Kidney capillary endothelial cell (primary cell): ENCODE measurements at places on chromosomes 11 and 22.
A peak's percentile ranks its signal among the peaks of the same experiment; 100 is the strongest.

- no peak for DNase-seq
Measured at GRCh38 chr11:62433141-62433903, 14.5 kb downstream of the SCGB1A1 start.

GRCh38 chr11:60314635-60315321 lies 12.3 kb upstream of the MS4A6E start:
- DNase-seq: no peak

GRCh38 chr11:69430566-69430965 lies 50.9 kb upstream of the LINC01488 start:
- no peak for DNase-seq

- no peak for DNase-seq
Measured at GRCh38 chr22:34303656-34304055, 383.4 kb upstream of the LARGE1 start.

- DNase-seq: peak; percentile 46
Measured at GRCh38 chr22:26542831-26543230, 30.6 kb upstream of the TFIP11 start.

GRCh38 chr22:17501679-17502285 lies 61.5 kb upstream of the SLC25A18 start:
- peak; percentile 60 for DNase-seq

DNA sequence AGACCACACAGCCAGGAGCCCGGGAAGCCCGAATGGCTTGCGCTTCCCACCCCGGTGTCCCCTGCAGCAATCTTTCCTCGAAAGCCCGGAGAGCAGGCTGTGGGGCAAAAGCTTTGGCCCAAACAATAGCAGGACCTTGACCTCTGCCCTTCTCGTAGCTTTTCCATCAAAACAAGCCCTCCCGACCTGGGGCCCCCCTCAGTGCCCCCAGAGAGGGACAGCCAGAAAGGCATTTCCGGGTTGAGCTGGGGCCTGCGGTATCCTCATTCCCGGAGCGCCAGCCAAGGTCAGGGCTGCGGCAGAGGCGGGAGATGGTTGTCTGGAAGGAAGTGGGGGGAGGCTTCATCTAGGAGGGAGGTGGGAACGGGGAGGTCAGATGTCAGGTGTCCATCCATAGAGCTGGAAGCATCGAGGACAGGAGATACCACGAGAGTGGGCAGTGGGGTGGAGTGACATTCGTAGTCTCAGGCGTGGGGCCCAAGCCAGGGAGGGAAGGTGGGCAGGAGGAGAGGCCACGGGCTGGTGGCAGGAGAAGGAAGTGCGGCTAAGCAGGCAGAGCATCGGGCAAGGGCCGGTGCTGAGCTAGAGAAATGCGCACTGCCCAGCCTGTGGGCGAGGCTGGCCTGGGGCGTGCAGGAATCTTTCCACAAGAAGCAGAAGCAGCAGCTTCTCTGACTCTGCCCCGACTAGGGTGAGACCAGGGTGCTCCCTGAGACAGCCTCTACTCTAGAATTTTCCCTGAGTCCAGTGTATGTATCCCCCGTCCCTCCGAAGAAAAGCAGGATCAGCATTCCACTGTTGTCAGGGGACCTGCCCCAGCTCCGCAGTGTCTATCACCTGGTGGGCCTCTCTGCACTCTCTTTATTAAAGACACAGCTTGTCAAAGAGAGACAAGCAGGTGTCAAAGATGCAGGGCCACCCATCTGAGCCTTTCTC lies 14.3 kb downstream of the PDGFB start:
- DNase-seq: no peak

GRCh38 chr11:60971520-60971919 lies at the start of gene CD6:
Gene CD6, plus strand, starts transcription at chr11:60971680. Its CDS starts 186 bp downstream, at chr11:60971866.
- no peak for DNase-seq

GRCh38 chr11:34826384-34826726 lies 89.8 kb downstream of the APIP start:
- DNase-seq: no peak

DNA sequence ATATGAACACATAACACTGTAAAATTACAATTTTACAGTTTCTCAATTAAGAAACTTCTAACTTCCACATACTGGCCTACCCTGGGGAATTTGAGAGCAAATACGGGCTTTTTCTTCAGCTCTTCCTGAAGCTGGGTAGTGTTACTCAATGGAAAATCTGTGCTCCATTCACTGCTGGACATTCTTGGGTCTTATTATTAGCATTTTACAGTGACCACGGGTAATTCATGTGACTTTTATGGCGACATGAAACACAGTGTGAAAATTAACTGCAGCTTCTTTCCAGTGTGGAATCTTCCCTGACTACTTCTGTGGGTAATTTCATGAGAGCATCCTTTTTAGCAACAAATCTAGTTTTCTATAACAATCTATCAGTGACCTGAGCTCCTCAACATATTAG lies 423.7 kb upstream of the ANO5 start:
- no peak for DNase-seq

GRCh38 chr11:133952199-133953190 lies 4.3 kb downstream of the IGSF9B start:
- no peak for DNase-seq

DNA sequence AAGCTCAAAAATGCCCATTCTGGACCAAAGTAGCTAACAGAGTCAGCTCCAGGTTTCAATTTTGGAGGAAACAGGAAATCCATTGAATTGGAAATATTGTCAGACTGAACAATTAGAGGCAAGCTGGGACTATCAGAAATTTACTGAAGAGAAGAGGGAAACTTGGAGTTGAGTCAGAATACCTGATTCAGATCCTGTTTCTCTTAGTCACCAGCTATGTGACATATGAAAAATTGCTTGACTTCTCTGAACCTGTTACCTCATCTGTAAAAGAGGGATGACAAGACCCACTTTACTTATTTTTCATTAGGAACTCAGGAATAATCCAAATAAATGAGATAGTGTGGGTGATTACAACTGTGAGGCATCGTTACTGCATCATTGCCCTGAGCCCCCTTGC lies 148.9 kb upstream of the CADM1 start:
- peak; percentile 53 for DNase-seq

DNA sequence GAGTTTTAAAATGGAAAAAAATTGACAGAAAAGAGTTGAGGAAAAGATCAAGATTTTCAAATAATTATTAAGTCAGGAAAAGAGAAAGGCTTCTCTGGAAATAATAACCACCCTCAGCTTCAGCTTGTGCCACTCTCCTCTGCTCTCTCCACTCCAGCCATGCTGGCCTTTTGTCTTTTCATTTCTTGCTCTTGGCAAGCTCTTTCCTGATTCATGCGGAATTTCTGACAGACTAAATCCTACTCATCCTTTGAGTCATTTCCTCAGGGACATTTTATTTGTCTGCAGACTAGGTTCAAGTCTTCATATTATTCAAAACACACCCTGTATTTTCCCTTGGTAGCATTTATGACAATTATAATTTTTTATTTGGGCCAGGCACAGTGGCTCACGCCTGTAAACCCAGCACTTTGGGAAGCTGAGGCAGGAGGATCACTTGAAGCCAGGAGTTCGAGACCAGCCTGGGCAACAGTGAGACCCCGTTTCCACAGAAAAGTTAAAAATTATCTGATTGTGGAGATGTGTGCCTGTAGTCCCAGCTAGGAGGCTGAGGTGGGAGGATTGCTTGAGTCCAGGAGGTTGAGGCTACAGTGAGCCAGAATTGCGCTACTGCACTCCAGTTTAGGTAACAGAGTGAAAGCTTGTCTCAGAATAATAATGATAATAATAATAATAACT lies 7.8 kb upstream of the P4HA3 start:
- peak; percentile 99 for DNase-seq

- DNase-seq: no peak
Measured at GRCh38 chr22:27344546-27344945, 457.0 kb downstream of the MN1 start.

DNA sequence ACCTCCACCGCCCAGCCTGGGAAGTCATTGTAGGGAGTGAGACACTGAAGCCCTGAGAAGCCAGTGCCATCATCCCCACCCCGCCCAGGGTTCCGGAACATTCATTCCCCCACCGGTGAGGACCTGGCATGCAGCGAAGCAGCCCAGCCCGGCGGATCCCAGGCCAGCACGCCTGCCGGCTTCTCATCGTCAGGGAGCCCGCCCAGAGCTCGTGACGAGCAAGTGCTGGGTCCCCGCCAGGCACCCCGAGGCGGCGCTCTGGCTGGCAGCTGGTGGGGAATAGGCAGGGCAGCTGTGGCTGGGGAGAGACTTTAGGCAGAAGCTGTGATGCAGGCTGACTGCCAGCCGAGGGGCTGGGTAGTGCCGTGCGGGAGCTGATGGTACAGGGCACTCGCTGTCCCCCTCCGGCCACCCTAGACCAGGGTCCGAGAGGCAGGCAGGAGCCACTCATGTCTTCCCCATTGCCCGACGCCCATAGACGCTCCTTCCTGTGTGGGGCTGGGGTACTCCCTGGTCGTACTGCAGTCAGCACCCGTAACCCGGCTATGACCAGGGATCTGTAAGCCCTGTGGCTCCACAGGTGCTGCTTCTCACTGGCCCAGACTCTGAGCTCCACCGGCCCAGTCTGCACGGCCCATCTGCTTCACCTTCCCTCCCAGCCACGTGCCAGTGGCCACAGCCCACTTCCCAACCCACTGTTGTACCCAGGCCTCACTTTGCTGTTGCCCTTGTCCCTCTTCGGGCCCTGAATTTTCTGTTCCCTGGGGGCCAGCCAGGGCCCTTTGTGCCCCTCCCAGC lies 24.5 kb upstream of the CABP7 start:
- no peak for DNase-seq

- DNase-seq: no peak
Measured at GRCh38 chr11:106228996-106229395, 151.5 kb downstream of the AASDHPPT start.

GRCh38 chr11:35529971-35530495 lies 4.6 kb upstream of the PAMR1 start:
- no peak for DNase-seq

- no peak for DNase-seq
Measured at GRCh38 chr11:114318361-114318760, 22.2 kb downstream of the NNMT start.

DNA sequence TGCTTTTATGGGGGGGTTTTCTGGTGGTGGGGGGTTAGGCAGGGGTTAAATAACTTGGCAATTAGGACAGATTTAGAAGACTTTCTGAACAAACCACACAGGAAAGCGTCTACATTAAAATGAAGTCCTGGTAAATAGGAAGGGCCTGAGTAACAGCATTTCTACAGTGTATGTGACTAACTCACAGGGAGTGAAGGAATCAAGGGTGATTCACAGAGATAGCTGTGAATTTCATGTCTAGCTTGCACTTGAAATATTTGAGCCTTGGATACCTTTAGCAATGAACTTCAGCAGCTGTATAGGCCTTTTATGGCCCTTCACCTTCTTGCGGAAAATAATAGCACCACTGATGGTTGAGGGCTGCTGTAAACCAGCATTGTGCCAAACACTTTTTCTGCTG lies 26.1 kb upstream of the LDHA start:
- peak; percentile 6 for DNase-seq

DNA sequence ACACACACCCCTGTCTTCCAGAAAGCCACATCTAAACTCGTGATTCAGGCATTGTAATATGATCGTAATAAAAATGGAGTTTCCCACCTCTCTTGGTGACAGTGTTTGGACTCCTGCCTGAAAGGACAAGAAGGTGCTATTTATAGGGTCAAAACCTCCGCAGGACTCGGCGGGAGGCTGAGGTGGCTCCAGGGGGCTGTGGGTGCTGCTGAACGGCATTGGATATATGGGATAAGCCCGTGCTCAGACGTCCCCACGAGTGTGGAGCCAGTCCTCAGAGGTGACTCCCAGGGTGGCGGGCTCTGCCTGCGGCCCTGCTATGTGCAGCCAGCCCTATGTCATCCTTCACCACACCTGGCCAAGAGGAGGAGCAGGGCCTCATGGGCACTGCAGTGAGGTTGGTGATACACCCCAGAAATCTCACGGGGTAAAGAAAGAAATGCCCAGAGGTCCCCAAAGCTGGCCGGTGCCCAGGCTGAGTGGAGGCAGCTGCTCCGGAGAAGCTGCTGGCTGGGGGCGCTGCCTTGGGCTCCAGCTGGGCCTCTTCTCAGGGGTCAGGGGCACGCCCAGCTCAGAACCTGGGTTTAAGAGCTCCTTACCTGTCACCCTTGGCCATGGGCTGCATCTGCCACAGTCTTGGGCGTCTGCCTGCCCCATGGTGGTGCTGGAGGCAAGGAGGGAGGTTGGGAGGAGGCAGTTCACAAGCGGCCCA lies 5.1 kb upstream of the OSBPL5 start:
- no peak for DNase-seq

DNA sequence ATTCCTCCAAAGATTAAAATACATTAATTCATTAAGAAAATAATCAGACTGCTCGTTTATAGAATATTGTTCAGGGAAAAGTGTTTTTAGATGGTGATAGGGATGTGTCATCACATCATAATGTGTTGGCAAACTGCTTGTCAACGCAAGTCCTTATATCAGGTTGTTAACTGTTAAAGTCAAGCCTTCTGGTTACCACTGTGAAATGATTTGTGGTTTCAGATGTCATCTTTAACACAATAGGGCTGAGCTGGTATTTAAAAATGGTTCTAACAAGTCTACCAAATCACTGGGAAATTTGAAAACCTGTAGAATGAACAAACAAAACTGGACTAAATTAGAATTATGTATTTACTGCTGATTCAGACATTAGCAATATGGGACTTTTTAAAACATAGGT lies 2.4 kb upstream of the MMP13 start:
- no peak for DNase-seq

DNA sequence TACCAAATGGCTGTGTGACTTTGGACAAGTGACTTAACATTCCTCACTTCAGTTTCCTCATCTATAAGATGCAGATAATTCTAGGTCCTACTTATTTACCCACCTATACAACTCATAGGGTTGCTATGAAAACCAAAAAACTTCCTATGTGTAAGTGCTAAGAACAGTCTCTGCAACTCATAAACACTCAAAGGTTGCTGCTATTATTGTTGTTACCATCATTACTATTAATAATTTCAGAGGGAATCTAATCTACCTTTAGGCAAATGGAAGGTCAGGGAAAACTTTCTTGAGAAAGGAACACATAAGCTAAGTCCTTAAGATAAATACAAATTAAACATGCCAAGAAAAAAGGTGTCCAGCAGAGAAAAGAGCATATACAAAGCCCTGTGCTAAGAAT lies 40.5 kb downstream of the SIK3 start:
- DNase-seq: no peak

- no peak for DNase-seq
Measured at GRCh38 chr11:70729949-70730348, 331.6 kb downstream of the CTTN start.

DNA sequence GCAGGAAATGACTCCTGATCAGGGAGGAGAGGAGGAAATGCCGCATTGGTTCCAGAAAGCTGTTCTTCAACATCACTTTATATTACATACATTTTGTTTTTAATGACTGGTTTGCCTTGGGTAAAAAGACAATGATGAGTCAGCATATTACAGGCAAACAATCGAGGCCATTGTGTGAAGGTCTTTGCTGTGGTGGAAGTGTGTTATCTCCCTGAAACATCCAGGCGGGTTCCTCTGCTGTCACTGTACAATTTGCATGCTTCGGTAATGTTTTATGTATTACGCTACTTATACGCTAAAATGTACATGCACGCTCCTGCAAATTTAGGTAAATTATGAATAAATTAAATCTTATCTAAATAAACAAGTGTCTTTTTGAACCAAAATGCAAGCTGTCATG lies 161.1 kb downstream of the KIRREL3 start:
- no peak for DNase-seq

- DNase-seq: no peak
Measured at GRCh38 chr11:9362393-9362863, 22.0 kb upstream of the IPO7 start.

GRCh38 chr11:103322821-103323220 lies 213.6 kb downstream of the DYNC2H1 start:
- DNase-seq: peak; percentile 73

GRCh38 chr11:124071623-124071948 lies 30.5 kb upstream of the OR10G7 start:
- no peak for DNase-seq
